ENCODE measurements at places on chromosomes 13 and 19.

GRCh38 chr13:75173457-75174356 is 308.3 kb downstream of the TBC1D4 start:
- no peak for DNase-seq

GRCh38 chr13:46759846-46760245 is 37.1 kb downstream of the ESD start:
- DNase-seq: peak; percentile 70

- no peak for DNase-seq
Observed at GRCh38 chr13:76812206-76812897, 73.9 kb downstream of the KCTD12 start.

DNA sequence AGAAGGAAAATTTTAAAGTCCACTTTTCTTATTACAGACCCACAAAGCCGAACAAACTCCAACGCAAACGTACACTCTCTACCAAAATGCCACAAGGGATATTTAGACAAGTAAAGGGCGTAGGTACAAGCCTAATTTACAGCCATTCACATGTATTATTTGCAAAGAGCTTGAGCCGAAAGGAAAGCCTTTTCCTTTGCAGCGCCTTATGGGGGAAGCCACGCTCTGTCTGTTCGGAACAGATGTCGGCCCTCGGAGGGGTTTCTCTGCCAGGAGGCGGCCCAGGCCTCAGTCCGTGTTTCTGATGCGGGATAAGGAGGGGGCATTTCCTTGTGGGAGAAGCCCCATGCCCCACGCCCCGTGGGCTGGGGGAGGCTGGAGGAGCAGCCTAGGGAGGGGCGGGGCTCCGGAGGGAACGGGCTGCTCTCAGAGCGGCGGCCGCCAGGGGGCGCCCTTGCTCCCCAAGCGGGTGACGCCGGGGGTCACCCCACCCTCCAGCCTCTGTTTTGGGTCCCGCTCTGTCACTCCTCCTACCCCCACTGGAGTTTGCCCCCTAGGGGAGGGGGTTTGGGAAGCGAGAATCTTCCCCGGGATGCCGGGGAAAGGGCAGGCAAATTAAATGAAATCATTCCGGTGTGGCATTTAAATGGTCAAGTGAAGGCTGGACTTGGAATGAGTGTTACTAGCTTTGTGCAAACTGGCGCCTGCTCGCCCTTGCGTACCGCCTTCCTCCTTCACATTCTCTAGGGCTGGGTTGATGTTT is 2.9 kb downstream of the HTR2A start:
- DNase-seq: no peak

DNA sequence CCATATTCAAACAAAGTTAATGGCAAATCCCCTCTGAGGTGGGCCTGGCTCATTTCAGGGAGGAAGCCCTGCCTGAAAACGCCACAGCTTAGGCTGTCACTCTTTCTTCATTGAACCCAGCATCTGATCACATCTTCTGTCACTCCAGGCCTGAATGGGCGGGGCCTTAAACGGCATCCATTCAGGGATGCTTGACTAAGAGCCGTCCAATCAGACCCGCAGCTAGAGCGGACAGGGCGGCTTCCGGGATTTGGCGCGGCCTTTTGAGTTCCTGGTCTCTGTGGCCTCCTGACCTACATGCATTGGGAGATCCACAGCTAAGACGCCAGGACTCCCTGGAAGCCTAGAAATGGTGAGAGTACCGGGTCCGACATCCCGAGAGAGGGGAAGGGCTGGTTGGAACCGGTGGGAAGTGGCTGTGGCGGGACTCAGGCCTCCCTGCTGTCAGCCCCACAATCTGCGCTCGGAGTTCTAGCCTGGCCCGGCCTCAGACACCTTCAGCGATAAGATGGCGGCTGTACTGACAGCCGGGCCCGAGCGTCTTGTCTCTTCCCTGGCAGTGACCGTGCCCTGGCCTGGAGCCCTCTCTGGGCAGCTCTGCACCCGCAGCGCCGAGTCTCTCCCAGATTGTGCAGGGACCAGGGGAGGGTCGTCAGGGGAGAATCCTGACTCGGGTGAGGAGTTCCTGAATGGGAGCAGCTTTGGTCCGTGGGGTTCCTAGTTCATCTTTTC is at the start of gene ZNF723:
Gene ZNF723 (plus strand): TSS at position 261 of the 732 bp plus-strand sequence. CDS start 89 bp downstream, at position 350.
- DNase-seq: peak; percentile 25

DNA sequence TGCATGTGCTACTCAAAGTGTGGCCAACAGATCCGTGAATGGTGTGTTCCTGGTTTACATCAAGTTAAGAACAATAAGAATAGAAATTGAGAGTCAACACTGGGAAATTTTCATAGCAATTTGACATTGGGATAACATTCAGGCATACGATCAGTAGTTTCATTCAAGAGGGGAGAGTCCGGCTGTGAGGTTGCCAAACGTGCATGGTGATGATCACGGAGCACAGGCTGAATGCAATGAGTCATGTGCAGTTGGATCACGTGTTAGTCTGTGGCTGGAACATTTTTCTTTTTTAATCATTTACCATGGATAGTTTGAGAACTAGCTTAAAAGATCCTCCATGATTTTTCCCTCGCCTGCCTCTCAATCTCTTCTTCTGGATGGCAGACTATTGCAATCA is 2.5 kb upstream of the DCT start:
- no peak for DNase-seq

DNA sequence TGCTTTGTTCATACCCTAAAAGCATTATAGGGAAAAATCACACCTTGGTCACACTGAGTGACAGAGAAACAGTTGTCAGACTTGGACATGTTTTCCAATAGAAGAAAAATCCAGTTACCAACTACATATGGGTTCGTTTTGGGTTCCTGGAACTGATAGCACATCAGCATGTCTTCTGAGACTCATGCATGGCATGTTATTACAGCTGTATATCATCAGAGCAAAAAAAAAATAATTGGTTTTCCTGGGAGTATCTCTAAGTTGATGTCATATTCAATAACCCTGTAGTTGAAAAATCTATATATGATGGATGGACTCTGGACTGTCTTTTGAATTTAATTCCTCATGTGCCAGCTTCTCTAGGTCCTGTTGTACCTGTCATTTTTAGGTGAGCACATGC is 211.6 kb downstream of the DNAJC15 start:
- DNase-seq: no peak

DNA sequence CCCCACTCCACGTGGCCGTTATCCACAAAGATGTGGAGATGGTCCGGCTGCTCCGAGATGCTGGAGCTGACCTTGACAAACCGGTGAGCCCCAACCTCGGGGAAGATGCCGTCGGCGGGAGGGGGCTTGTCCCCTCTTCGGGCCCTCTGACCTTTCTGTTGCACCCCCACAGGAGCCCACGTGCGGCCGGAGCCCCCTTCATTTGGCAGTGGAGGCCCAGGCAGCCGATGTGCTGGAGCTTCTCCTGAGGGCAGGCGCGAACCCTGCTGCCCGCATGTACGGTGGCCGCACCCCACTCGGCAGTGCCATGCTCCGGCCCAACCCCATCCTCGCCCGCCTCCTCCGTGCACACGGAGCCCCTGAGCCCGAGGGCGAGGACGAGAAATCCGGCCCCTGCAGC is 4.8 kb downstream of the CCER2 start:
- no peak for DNase-seq

GRCh38 chr19:29576046-29576606 is 30.0 kb upstream of the POP4 start:
- no peak for DNase-seq

GRCh38 chr19:13008926-13009787 is 13.9 kb downstream of the NFIX start:
- DNase-seq: no peak

GRCh38 chr13:103349211-103349980 is 283.2 kb upstream of the SLC10A2 start:
- no peak for DNase-seq

GRCh38 chr13:105048677-105049076 is 1486.8 kb downstream of the EFNB2 start:
- DNase-seq: no peak

GRCh38 chr13:107644136-107644535 is 571.2 kb downstream of the LIG4 start:
- DNase-seq: no peak

- DNase-seq: no peak
Observed at GRCh38 chr19:44344255-44344654, 12.2 kb downstream of the ZNF112 start.

DNA sequence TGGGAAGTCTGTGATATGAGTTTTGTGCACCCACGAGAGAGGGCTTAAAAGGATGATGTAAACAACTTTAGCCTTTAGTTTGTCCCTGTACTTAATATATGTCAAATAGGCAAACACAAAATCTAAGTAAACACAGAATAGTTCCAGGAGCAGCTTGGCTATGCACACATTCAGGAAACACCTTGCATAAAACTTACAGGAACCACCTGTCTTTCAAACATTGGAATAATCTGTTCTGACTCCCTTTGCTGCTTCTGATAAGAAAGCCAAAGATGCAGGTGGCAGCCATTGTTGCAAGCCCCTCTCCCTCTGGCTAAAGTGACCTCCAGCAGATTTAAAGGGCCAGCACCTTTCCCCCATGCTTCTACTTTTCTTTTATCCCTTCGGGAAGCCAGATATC is 4.7 kb downstream of the EEF1AKMT1 start:
- DNase-seq: peak; percentile 11

GRCh38 chr19:2923510-2923909 is 21.3 kb downstream of the ZNF77 start:
- no peak for DNase-seq

- no peak for DNase-seq
Observed at GRCh38 chr13:48741377-48741776, 87.6 kb downstream of the CYSLTR2 start.

DNA sequence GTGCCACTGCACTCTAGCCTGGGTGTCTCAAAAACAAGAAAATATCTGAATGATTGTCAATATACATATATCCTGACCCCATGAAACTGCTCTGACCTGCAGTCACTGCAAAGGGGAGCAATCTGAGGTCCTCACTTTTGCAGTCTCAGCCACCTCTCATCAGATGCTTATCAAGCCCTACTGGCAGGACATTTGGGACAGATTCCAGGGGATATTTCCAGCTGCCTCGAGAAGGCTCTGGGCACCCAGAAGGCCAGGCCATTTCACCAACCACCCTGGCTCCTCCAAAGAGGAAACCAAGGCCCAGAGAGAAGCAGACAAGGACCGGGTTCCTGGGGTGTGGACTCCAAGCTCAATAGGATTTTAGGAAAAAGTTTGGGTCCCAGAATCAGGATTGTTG is 2.3 kb downstream of the EML2 start:
- no peak for DNase-seq

DNA sequence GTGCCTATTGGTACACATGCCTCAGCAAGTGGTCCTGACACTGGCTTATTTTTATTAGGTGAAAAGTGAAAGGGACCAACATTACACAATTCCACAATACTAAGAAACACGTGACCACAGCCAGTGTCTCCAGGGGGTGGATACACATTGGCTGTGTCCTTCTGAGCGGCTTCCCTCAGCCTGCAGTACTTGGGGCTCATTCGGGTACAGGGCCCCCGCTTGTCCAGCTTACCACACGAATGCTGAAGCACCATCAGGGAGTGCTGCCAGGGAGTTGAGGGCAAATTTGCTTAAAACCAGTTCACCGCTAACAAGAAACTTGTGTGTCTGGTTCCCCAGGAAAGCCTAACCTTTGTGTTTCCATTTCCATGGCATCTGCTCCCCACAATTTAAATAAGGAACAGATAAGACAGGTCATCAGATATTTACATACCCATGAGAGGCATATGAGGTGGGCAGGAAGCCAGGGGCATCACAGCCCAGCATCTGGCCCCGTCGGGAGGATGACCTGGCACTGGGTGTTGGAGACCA is 23.3 kb downstream of the PBX4 start:
- no peak for DNase-seq

GRCh38 chr13:112256716-112257494 is 119.2 kb upstream of the SPACA7 start:
- no peak for DNase-seq

GRCh38 chr19:40774916-40775631 is at the start of gene MIA:
TSS of gene MIA (plus strand) at chr19:40775521. CDS start at chr19:40775543, 22 bp downstream.
- no peak for DNase-seq

- DNase-seq: no peak
Observed at GRCh38 chr19:12867120-12868099, 13.8 kb downstream of the DNASE2 start.

DNA sequence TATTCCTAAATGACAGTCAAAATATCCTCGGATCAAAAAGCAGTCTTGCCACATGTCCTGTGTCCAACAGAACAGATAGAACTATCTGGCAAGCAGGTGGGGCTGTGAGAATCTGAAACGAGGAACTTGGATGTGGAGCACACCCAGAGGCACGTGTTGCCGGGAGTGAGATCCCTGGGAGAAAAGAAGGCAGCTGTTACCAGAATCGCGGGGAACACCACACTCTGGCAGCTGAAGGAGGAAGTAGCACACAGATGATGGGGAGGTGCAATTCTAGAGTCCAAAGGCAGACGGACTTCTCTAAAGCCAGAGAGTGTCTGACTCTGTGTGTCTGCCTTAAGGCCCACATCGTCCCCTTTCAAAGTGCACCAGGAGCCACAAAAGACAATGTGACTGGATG is 22.3 kb downstream of the SLC7A1 start:
- DNase-seq: peak; percentile 81

DNA sequence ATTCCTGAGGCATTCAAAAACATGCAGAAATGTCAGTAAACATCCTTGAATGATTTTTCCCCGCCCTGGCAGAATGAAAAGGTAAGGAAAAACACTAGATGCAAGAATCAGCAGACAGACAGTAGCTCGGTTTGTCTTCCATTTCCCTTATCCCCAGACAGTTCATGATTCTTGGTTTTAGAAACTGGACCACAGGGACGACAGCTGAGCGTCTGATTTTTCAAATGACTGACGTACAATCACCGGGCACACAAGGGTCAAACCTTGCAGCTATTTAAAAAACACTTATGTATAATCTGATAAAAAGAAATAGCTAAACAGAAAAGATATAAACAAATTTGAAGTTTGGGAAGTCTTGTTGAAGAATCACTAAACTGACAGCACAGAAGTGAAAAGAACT is 47.1 kb downstream of the DCLK1 start:
- no peak for DNase-seq

GRCh38 chr19:12912571-12912970 is 6.5 kb downstream of the SYCE2 start:
- DNase-seq: no peak

GRCh38 chr13:28401303-28402056 is 93.4 kb downstream of the FLT1 start:
- no peak for DNase-seq

- no peak for DNase-seq
Observed at GRCh38 chr13:52711286-52711685, 28.3 kb downstream of the CNMD start.

DNA sequence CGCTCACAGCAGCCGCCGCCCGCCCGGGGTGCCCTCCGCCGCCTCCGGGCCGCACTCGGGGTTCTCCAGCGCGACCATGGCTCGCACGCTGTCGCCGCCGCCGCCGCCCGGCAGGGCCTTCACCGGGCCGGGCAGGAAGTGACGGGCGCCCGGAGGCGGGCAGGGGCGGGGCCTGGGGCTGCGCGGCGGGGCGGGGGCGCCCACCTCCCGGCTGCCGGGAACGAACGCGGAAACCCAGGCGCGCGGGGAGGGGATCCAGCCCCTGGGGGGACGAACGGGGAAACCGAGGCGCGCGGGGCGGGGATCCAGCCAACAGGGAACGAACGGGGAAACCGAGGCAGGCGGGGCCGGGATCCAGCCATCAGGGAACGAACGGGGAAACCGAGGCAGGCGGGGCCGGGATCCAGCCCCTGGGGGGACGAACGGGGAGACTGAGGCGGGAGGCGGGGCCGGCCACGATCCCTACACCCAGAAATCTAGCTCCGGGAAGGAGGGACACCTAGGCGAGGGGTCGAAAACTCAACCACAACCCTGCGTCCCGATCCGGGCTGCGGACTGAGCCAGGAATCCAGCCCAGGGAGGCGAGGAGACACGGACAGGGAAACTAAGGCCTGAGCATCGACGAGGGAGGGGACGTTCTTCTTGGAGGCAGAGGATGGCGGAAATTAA is at the start of gene R3HDM4:
Gene R3HDM4 (minus strand): TSS at position 140 of the 669 bp plus-strand sequence. CDS start 62 bp downstream, at position 78.
- no peak for DNase-seq
